ENCODE measurements at places on chromosomes 16 and 17.

- DNase-seq = no peak
Observed at GRCh38 chr17:78184351-78184750, 2.5 kb downstream of the TK1 start.

- DNase-seq = no peak
Observed at GRCh38 chr17:40417258-40417608, 463 bp downstream of the TOP2A start.

DNA sequence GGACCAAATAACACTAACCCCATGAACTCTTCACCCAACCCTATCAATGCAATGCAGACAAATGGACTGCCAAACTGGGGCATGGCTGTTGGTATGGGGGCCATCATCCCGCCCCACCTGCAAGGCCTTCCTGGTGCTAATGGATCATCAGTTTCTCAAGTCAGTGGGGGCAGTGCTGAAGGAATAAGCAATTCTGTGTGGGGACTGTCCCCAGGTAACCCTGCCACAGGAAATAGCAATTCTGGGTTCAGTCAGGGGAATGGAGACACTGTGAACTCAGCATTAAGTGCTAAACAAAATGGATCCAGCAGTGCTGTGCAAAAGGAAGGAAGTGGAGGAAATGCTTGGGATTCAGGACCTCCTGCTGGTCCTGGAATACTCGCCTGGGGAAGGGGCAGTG is 78.9 kb downstream of the TMC6 start:
- no peak for DNase-seq

DNA sequence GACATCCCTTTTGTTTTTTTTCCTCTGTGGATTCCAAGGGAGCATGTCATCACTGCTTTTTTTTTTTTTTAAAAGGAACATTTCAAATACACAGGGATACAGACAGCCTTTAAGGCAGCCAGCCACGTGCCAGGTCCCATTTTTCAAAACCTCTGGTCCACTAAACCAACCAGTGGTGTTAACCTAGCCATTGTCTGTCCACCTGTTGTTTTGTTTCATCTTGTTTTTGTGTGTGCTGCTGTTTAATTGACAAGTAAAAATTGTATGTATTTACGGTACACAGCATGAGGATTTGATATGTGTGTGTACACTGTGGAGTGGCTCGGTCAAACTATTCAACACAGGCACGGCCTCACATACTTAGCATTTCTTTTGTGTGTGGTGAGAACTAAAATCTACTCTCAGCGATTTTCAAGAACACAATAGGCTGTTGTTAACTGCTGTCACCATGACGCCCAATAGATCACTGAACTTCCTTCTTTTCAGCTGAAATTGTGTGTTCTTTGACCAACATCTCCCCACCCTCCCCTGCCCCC is 19.2 kb downstream of the TMEM114 start:
- DNase-seq = no peak

DNA sequence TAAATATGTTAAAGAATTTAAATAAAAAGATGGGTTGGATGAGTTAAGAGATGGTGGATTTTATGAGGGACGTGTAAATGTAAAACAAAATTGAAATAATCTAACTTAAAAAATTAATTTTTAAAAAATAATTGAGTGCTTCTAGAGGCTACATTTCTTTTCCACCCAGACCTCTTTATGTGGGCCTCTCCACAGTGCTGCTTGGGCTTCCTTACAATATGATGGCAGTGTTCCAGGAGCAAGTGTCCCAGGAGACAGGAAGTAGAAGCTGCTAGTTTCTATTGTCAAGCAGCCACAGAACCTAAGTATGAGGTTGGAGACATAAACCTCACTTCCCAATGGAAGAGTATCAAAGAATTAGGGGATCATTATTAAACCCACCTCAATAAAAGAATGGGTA is 205.7 kb upstream of the CPHXL start:
- DNase-seq = no peak

DNA sequence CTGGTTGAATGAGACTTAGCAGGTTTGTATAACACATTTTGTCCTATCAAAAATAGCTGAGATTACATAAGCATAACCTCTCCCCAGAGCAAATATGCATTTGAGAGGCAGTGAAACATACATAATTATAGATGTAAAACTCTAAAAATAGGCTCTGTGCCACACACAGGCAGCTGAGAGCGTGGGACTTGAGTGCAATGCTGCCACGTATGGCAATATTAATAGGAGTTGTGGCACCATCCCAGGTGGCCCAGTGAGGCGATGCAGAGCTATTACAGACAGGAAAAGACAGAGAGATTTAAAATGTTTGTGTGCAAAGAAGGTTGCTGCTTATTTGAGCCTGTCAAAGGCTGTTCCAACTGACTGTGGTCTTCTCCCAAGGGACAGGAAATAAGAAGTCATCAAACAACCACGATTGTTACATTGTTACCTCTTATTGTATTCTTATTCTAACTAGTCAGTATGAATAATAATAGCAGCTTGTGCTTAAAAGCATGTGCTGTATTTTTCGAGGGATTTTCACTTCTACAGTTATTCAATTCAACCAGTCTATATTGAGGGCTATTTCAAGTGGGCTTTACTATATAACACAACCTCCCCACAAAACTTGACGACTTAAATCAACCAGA is 116.5 kb downstream of the SALL1 start:
- no peak for DNase-seq

DNA sequence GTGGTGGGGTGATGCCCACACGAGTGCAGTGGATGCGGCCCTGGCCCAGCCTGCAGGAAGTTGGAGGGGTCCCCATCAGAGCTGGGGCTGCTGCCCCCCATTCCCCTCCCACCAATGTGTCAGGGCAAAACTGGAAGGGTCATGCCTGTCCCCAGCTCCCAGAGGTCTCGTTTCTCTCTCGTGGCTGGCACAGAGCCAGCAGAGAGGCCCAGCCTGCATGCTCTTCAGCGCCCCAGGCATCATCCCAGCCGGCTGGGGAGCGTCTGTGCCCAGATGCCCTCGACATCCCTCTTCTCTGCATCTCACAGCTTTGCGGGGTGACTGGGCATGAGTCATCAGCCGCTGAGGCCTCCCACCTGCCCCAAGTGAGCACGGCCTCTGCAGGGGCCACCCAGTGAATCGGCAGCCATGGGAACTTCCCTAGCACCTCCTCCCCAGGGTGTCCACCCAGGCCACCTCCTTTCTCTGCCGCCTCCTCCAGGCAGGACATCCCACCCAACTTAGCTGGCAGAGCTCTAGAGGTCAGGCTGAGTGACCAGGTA is 9.8 kb upstream of the CSNK1D start:
- DNase-seq = no peak

DNA sequence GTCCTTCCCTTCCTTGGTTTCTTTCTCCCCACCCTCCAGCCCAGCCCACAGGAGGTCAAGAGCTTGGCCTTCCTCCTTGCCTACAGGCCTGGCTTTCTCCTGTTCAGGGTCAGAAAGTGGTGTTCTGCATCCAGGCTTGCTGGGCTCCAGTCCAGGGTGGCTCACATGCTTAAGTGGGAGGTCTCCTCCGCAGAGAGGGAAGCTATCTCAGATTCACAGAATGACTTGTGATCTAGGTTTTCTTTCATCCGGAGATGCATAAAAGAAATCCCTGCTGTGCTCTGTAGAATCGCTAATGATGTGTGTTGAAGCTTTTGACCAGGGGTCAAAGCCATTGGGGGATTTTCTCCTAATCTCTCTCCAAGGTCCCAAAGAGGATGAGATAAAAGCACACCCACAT is 382.3 kb upstream of the EEF2KMT start:
- DNase-seq = no peak

DNA sequence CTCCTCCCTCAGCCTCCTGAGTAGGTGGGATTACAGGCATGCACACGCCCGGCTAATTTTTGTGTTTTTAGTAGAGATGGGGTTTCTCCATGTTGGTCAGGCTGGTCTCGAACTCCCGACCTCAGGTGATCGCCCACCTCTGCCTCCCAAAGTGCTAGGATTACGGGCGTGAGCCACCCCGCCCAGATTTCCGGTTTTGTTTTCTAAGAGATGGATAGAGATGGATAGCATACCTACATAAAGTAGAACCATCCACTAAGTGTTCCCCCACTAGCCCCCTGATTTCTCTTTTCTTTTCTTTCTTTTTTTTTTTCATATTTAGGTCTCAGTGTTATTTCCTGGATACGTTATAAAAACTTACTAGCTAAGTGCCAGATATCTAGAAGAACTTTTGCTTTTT is 2.0 kb downstream of the WSB1 start:
- no peak for DNase-seq

DNA sequence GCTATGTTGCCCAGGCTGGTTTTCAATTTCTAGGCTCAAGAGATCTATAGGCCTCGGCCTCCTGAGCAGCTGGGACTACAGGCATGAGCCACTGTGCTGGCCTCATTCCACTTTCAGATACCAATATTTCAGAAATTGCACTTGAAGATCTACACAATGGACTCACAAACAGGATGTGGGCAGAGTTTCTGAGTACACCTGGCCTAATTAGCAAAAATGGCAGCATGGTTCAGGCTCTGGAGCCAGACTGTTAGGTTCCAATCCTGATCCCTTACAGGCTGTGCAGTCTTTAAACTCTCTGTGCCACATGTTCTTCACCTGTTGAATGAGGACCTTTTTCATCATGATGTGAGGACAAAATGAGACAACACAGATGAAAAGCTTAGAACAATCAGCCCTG is 32.2 kb downstream of the RNF157 start:
- no peak for DNase-seq

- DNase-seq = no peak
Observed at GRCh38 chr16:67750466-67750865, 31.4 kb upstream of the GFOD2 start.

All from right forelimb (tissue), 1 donor.